Testis (tissue), 5 donors: ENCODE measurements at places on chromosomes 4 and X. TPM values are rescaled to one million over a fixed set of nuclear protein-coding genes. Genes with fewer than 3 reads are reported as not detected.

Gene NKX6-1
- 1.9 TPM for total RNA-seq

GRCh38 chr4:15003401-15003890 lies 1.2 kb downstream of the CPEB2 start:
- DNase-seq: peak; percentile 38

GRCh38 chr4:81069706-81070331 lies 39.3 kb downstream of the BMP3 start:
- DNase-seq: peak; percentile 91

Gene PAGE1
- 28.5 TPM for total RNA-seq

GRCh38 chrX:85992811-85993229 lies 54.5 kb downstream of the CHM start:
- DNase-seq: no peak

Gene PNMA3
- total RNA-seq: 28.2 TPM

GRCh38 chr4:28469886-28470285 lies 1609.2 kb downstream of the STIM2 start:
- no peak for DNase-seq

DNA sequence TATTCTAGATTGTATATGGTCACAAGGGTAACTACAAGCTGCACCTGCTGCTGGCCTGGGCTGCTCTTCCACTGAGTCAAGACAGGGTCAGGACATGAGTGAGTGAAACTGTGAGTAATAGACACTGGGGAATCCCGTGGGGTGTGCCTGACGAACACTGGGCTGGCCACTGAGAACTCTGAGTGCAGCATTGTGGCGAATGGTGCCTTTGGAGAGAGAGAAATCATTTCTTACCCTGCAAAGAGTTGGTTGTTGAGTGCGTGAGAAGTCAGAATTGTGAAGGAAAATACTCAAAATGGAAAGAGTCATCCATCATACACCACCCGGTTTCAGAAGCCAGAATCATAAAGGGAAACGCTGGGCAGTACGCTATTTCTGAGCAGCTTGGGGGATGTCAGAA lies 43.1 kb upstream of the LSM6 start:
- no peak for DNase-seq

Gene PCDH11X
- total RNA-seq: 1.2 TPM
